ENCODE measurements at places on chromosomes 16 and 17.

- DNase-seq, result no peak
Measured at GRCh38 chr16:68202091-68202519, 33.8 kb downstream of the ESRP2 start.

GRCh38 chr17:4425398-4425797 is 8.3 kb upstream of the SPNS3 start:
- no peak for DNase-seq

GRCh38 chr17:64718058-64718457 is 56.0 kb upstream of the SMURF2 start:
- DNase-seq, result no peak

- no peak for DNase-seq
Measured at GRCh38 chr17:51674579-51675255, 414.4 kb downstream of the UTP18 start.

DNA sequence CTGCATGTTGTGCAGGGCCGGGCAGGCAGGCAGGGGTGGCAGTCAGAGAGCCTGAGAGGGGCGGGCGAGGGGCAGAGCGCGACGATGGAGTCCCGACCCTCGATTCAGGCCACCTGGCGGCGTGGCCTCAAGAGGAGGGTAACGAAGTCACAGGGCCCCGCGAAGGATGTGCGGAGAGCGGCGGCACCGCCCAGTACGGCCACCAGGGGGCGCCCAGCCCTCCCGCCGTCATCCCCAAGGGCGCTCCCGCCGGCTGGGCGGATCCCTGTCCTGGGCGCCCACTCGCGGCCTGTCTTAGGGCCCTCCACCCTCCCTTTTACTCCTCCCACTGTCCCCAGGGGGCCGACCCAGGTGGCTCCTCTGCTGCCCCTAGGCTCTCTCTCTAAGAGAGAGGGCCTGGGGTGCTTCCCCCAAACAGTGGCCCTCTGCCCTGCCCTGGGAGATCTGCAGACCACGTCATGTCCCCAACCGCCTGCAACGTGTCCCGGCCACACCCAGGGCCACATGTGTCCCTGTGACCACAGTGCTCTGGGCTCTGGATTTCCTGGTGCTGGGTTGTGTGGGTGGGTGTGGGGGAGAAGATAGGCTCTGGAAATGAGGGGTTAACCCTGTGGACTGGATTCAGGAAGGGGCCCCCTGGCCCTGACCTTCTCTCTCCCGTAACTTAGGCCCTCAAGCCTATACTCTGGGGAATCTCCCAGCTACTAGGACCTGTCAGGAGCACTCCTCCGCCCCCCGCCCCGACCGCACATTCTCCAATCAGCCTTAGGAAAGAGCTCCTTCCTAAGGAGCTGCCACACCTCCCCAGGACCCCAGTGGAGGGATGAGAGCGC is 5.9 kb downstream of the DPEP2 start:
- peak; percentile 67 for DNase-seq

DNA sequence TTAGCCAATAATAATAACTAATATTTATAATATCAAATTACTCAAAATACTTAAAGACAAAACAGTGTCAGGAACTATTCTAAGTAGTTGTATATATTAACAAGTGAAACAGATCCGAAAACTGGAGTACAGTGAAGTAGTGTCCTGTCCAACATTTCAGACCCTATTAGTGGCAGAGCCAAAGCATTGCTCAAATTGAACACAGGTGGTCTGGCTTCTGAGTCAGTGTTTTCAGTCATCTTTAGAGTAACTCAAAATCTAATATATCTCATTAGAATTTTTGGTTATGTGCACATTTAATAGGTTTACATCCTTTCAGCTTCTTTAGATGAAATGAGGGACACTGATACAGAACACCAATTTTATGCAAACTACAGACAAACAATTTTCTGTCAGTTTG is 652.5 kb downstream of the CDH11 start:
- DNase-seq, result no peak

DNA sequence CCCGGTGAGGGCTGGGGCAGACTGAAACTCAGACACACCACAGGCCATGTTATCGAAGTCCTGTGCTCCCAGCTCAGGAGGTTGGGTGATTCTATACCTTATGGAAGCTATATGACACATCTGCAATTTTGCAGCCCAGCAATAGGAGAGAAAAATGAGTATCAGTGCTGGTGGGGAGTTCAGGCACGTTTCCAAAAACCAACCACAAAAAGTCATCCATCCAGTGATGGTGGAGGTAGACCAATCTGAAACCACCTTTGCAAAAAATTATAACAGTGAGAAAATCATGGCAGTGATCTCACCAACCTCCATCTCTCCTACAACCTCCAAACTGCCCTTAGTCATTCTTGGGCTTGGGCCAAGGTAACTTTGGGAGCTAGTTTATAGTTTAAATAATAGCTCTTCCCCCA is 327.9 kb downstream of the SLC39A11 start:
- no peak for DNase-seq

DNA sequence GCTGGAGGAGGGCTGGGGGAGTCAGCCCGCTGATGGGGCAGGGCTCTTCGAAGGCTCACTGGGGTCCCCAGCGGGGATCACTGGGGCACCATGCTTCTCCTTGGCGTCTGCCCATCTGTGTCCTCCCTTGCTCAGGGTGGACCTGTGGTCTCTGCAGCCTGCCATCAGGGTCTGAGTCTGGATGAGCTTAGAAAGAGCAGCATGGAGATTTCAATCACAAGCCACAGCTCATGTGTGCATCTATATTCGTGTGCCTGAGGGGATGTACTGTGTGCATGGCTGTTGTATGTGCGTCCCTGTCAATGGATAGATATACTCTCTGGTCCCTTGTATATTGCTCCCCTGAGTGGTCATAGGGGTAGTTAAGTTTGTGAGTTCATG is 126.6 kb upstream of the SDK2 start:
- DNase-seq, result no peak

DNA sequence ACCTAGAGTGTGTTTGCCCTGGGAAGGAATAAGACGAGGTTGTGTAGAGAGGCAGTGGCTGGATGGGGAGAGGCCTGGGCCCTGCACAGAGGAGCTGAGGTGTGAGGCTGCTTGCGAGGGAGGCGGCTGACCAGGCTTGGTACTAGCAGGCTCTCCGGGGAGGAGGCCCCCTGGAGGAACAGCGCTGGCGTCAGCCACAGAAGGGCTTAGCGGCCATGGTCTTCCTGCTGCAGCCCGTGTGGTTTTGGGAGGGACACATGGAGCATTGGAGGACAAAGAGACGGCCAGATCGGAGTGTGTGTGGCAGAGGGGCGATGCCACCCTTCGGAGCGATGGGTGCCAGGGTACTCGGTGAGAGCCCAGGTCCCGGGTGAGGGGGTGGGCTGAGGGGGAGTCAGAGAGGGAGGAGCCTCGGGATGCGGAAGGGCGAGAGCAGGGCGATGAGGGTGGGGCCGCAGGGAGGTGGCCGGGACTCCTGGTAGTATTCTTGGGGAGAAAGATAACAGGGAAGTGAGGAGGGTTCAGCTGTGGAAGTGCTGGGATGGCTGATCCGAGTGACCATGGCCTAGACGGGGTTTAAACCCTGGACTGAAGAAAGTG is 8.3 kb downstream of the BANP start:
- DNase-seq, result no peak

DNA sequence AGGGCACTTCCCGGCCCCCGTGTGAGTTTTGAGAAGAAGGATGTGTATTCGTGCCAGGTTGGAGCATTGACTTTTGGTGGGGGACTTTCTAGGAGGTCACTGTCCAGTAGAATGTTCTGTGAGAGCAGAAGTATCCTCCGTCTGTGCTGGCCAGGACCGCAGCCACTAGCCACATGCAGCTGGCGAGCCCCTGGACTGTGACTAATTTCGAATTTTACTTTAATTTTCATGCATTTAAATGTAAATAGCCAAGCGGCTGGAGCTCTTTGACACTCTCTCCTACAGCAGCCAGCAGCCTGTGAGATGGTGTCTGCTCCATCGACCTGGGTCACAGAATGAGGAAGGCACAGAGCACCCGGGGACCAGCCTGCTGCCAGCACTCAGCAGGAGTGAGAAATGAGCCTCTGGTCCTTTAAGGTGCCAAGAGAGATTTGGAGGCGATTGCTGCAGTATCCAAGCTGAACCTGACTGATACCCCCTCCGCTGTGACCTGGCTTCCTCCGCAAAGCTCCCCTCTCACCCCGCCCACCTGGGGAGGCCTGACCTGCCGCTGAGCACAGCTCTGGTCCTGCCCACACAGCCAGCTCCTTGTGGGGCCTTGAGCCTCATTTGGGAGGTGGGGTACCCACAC is 7.8 kb downstream of the ATP2A3 start:
- no peak for DNase-seq

DNA sequence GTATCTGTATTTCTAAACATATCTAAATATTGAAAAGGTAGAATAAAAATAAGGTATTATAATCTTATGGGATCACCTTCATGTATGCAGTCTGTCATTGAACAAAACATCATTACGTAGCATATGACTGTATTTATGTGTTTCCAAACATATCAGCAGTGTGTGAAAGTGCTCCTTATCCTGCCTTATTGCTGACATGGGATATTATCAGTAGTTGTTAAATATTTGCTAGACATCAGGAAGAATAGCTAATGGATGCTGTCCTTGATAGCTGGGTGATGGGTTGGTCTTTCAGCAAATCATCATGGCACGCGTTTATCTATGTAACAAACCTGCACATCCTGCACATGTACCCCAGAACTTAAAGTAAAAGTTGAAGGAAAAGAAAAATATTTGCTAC is 59.1 kb upstream of the FAM20A start:
- DNase-seq, result no peak

GRCh38 chr17:50630524-50631194 is 4.0 kb upstream of the ABCC3 start:
- DNase-seq, result peak; percentile 19

DNA sequence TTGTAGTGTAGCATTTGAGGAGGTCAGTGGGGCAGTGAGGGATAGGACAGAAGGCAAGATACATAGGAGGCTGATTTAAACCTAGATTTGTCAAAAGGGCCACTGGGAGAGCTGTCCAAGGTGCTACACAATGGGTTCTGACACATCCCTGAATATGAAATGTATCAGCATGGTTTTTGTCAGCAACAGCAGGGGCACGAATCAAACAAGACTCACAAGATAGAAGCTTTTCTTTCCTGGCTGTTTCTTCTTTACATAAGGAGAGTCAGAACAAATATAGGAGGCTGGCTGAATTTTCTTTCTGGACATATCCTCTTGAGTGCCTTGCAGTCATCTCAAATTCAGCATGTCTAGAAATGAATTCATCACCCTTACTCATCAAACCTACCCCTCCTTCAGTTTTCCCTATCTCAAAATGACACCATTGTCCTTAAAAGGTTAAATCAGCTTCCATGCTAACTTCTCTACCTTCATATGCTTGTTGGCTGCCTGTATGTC is 130.5 kb downstream of the NPIPB5 start:
- no peak for DNase-seq

GRCh38 chr16:35689764-35690163 is 2230.4 kb downstream of the TP53TG3F start:
- no peak for DNase-seq

GRCh38 chr17:51372345-51373004 is 112.1 kb downstream of the UTP18 start:
- DNase-seq, result no peak

DNA sequence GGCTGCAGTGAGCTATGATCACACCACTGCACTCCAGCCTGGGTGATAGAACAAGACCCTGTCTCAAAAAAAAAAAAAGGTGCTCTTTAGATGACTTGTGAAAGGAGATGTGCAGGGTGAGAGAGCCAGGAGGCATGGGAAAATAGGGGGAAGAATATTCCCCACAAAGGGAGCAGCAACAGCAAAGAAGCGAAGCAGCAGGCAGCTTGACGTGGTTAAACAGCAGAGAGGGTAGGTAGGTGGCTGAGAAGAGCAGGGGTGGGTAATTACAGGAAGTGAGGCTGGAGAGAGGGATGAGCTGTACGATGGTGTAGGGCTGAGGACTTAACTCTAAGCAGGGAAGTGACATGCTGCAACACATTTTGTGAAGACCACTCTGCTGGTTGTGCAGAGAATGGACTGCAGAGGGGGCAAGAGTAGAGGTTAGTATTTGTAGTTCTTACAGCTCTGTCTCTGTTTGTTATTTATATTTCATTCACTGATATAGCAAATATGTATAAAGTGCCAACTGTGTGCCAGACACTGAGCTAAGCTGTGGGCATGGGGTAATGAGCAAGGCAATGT is 1.6 kb downstream of the HEATR3 start:
- DNase-seq, result no peak

GRCh38 chr17:288802-289356 is 63.7 kb downstream of the RPH3AL start:
- no peak for DNase-seq

DNA sequence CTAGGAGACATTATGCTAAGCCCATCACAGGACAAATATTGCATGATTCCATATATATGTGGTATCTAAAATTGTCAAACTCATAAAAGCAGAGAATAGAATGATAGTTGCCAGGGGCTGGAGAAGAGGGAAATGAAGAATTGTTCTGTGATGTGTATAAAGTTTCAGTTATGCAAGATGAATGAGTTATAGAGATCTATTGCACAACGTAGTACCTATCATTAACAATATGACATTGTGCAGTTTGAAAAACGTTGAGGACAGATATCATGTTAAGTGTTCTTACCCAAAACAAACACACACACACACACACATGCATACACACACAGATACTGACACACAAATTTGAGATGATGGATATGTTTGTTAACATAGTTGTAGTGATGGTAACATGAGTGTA is 871.6 kb upstream of the GOT2 start:
- no peak for DNase-seq

GRCh38 chr16:12421688-12422087 is 382.0 kb downstream of the CPPED1 start:
- DNase-seq, result no peak

DNA sequence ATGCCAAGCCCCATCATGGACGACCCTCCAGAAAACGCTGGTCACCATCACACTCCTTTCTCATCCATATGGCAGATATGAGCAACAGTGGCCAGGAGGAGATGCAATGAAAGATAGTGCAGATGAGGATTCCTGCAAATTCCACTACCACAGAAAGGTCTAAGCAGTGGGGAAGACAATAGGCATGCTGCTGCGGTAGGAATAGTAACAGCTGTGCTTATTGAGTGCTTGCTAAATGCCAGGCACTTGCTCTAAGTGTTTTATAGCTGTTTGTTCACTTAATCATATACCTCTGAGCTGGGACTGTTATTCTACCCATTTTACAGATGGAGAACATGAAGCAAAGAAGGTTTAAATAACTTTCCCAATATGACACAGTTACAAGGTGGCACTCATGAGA is 46.6 kb upstream of the AKAP1 start:
- no peak for DNase-seq
